ENCODE measurements at places on chromosomes 2 and 18.

- DNase-seq: no peak
Observed at GRCh38 chr18:76544511-76545345, 49.7 kb upstream of the ZNF516 start.

GRCh38 chr2:195003881-195004471, 653.0 kb upstream of the SLC39A10 start:
- no peak for DNase-seq

- no peak for DNase-seq
Observed at GRCh38 chr2:75603477-75603876, 42.7 kb upstream of the EVA1A start.

DNA sequence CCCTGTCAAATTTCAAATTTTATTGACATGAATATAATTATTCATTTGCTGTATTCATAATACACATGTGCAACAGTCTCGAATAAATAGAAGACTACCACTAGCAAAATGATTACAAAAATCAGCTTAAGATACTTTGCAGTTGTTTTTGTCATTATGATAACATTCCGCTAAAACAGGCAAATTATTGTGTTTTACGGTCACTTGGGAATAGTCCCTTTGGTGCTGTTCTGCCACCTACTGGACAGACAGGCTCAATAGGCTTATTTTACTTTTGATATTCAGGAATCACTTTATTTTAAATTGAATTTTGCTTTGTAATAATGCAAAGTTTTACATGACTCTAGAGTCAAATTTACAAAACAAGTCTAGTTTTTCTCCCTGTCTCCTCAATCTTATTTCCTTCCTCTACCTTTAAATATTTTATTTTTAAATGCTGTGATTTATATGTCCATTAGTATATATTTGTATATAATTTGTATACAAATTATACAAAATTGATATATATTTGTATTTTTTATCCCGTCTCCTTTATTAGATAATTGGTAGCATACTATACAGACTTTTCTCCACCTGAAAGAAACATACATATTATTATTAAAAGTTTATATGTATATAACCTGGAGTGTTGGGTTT, 456.3 kb downstream of the DLGAP1 start:
- no peak for DNase-seq

GRCh38 chr18:62396967-62397366, 71.9 kb downstream of the TNFRSF11A start:
- no peak for DNase-seq

DNA sequence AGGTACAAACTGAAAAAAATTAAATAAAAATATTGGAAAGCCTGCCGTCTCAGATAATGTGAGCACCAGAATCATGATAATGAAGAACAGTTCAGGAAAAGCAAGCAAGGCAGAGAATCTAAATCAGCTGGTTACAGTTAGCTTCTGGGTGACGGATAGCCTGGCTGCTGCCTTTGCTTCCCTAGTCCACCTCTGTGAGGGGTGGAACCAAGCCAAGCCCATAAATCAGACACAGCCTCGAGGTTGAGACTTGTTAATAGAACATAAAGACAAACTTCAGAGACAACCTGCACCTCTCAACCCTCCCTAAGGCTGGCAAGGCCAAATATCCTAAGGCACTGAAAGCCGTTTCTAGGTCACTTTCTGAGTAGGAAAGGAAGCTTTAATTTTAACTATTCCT, 334.7 kb upstream of the SLC39A10 start:
- DNase-seq: no peak

GRCh38 chr2:149221898-149222297, 108.5 kb upstream of the LYPD6 start:
- DNase-seq: no peak

- no peak for DNase-seq
Observed at GRCh38 chr18:78979056-78979729, 425 bp upstream of the SALL3 start.

DNA sequence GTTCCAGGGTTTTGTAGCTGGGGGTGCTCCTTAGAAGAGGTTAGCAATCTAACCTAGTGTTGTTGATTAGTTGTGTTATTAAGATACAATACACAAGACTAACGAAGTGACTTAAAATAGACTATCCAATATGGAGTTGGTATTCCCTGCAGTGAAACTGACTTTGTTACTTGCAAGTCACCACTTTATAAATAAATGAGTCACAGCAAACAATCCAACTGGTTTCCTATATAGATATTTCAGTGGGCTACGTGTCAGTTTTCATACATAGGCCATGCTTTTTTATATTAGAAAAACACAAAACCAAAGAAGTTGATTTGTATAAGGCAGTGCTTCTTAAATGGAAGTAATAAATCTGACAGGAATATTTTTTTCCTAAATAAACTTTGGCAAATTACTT, 274.0 kb downstream of the CAMKMT start:
- DNase-seq: no peak

Data from CD4-positive, alpha-beta memory T cell (primary cell).